ENCODE measurements at places on chromosomes 16 and 17. TPM values are rescaled to one million over a fixed set of nuclear protein-coding genes. Genes with fewer than 3 reads are reported as not detected.

Gene CACNA1H
- not detected for total RNA-seq

Gene RANGRF
- total RNA-seq: 11.8 TPM

Gene SULT1A4
- 11.6 TPM for total RNA-seq

Gene DNAH2
- not detected for total RNA-seq

Gene GP2
- total RNA-seq: not detected

Gene SP2
- 2.7 TPM for total RNA-seq

Gene CFAP97D1
- not detected for total RNA-seq

Gene SRRM2
- 153 TPM for total RNA-seq

Gene CCL2
- 95.8 TPM for total RNA-seq

Gene RASD1
- 11.8 TPM for total RNA-seq

Gene ZFHX3
- 7.6 TPM for total RNA-seq

Gene OR3A3
- total RNA-seq: not detected

Gene SSTR5
- total RNA-seq: not detected

Gene CHD9NB
- 1.5 TPM for total RNA-seq

Gene FBXW10
- total RNA-seq: not detected

Gene SLC2A4
- total RNA-seq: 0.14 TPM

Gene GNG13
- total RNA-seq: not detected

Gene DPEP2
- not detected for total RNA-seq

Gene PRSS8
- total RNA-seq: not detected

Gene SPATA22
- 0.65 TPM for total RNA-seq

Gene CDC42EP4
- 21.5 TPM for total RNA-seq

Gene GSG1L
- total RNA-seq: not detected

Gene CYGB
- 0.29 TPM for total RNA-seq

Gene NEUROD2
- not detected for total RNA-seq

Gene ZNF385C
- not detected for total RNA-seq

Gene MINK1
- total RNA-seq: 41.5 TPM

Gene PRR35
- total RNA-seq: 0.07 TPM

Gene KRTAP1-5
- total RNA-seq: not detected

Gene FAM171A2
- total RNA-seq: 3.8 TPM

Gene RAB37
- total RNA-seq: 0.13 TPM

Data from thoracic aorta endothelial cell (primary cell).